ENCODE measurements at places on chromosomes 7 and 10. TPM values are rescaled to one million over a fixed set of nuclear protein-coding genes. Genes with fewer than 3 reads are reported as not detected.

- no peak for DNase-seq
Observed at GRCh38 chr10:103765168-103765567, 90.2 kb downstream of the SH3PXD2A start.

- no peak for DNase-seq
Observed at GRCh38 chr7:132666774-132667172, 90.5 kb upstream of the PLXNA4 start.

GRCh38 chr7:44767912-44768627 lies 19.4 kb downstream of the ZMIZ2 start:
- DNase-seq, result no peak

The UBE2D4 gene
- 27.6 TPM for polyA plus RNA-seq

The NOD1 gene
- 3.3 TPM for polyA plus RNA-seq

- no peak for DNase-seq
Observed at GRCh38 chr10:119693262-119693957, 32.4 kb upstream of the INPP5F start.

- DNase-seq, result no peak
Observed at GRCh38 chr7:141889321-141889720, 26.9 kb upstream of the OR9A4 start.

GRCh38 chr7:114190387-114190786 lies 224.2 kb upstream of the FOXP2 start:
- DNase-seq, result no peak

- DNase-seq, result peak; percentile 92
Observed at GRCh38 chr10:78756604-78757343, 312.0 kb upstream of the ZMIZ1 start.

DNA sequence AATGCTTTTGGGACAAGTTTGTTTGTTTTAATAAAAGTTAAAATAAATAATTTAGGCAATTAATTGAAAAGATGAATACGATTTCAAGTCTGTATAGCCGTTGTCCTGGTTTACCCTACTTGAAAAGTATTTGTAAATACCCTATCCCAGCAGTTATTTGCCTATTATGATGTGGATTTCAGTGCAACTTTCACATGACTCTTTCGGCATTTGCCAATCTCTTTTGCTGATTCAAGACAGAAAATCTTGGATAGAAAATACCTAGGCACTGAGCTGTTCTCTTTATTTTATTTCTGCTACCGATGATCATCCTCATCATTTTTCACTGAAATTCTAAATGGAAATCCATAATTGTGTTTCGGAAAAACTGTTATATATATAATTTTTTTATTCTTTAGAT lies 125.9 kb upstream of the FZD8 start:
- no peak for DNase-seq

DNA sequence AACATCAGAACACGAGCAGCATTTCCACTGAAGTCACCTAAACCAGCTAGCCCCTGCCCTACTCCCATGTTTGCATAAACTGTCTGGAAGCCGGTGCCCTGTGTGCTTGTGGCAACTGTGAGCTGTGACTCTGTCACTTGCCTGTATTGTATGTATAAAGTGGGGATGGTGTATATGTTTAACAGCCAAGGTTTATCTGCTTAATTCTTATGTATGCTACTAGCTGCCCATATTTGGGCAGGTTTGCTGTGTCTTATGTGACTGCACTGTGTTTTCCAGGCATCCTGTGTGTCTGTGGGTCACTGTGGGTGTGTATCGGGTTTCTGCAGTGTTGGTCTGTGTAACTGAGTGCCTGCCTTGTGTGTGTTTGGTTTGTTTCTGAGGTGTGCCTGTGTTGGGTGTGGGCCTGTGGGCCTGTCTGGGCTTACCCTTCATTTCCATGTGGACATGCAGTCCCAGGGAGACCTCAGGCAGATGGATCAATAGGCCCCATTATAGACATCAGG lies 9.3 kb downstream of the LBX1 start:
- DNase-seq, result no peak

The NYAP1 gene
- 0.10 TPM for polyA plus RNA-seq

The SFTPA1 gene
- polyA plus RNA-seq, result not detected

The OR13A1 gene
- polyA plus RNA-seq, result not detected

The IFIT1B gene
- polyA plus RNA-seq, result not detected

DNA sequence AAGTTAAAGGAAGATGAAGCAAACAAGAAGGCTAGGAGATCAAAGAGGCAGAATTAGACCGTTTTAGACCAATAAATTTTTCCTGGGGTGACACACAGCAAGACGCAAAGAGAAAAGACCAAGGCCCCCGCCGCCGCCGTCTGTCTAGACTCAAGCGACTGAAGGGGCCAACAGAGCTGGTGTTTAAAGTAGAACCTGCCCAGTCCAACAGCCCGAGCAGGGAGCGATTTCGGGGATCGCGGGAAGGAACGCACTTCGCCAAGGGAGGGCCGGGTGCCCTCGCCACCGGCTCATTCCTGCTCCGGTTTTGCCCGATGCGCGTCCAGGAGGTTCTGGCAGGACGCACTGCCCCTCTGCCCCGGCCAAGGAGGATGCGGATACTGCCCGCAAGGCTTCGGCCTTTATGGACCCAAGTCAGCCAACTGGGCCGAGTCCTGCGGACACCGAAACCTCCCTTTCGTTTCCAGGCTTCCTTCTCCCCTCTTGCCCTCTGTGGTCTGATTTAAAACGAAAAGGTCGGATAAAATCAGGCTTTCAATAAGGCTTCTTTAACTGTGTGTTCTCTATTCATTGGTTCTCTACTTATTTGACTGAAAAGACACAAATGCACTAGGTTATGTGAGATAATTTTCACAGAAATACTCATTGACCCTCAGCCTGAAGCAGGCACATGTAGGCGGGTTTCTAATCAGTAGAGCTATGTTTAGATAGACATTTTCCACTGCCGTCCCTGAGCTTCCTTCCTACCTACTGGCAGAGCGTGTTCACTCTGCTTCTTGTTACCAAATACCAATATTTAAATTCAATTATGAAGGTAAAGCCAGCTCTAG lies 2.2 kb upstream of the HOXA7 start:
- no peak for DNase-seq

DNA sequence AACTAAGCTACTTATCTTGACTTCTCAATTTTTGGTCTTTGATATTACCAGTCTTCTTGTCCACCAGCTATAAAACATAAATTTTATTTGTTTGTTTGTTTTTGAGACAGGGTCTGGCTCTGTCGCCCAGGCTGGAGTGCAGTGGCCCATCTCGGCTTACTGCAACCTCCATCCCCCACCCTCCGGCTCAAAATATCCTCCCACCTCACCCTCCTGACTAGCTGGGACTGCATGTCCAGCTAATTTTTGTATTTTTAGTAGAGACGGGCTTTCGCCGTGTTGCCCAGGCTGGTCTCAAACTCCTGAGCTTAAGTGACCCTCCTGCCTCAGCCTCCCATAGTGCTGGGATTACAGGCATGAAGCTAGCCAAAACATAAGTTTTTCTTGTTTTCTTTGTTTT lies 7.5 kb downstream of the MARCHF5 start:
- DNase-seq, result no peak

DNA sequence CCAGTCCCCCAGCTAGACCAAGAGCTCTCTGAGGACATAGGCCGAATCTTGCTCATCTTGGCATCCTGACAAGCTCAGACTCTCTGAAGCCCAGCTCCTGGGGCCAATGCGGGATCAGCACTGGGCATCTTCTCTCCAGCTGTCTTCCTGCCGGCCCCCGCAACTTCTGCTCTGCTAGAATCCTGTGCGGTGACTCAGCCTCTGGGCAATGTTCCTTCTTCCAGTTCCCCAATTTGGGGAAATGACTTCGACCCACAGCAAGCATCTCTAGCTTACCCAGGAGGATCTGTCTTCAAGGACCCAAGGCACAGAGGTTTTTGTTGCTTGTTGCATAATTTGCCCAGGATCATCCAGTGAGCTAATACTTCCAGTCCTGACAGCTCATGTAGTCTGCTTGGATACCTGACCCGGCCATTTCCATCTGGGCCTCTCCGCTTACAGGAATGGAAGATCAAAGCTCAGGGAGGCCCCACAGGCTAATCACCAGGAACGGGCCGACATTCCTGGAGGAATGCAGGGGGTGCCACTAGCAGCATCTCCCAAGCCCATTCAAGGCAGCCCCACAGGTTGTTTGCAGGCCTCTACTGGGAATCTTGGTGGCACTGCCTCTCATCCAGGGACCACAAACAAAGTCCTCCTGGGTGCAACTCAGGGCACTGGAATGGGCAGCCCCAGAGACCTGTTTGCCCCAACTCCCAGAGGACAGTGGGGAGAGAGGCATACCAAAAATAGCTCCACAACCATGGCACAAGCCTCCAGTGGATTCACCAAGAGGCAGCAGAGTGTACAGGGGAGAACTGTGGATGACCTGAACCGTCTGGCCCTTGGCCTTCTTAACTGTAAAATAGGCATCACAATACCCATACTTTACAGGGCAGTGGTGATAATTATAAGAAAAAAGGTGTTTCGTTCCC lies 151.9 kb downstream of the NEURL1 start:
- DNase-seq, result peak; percentile 95

The COA1 gene
- polyA plus RNA-seq, result 23.4 TPM

The PPP1R17 gene
- polyA plus RNA-seq, result not detected

The MALRD1 gene
- not detected for polyA plus RNA-seq

The ALDH18A1 gene
- polyA plus RNA-seq, result 110 TPM

DNA sequence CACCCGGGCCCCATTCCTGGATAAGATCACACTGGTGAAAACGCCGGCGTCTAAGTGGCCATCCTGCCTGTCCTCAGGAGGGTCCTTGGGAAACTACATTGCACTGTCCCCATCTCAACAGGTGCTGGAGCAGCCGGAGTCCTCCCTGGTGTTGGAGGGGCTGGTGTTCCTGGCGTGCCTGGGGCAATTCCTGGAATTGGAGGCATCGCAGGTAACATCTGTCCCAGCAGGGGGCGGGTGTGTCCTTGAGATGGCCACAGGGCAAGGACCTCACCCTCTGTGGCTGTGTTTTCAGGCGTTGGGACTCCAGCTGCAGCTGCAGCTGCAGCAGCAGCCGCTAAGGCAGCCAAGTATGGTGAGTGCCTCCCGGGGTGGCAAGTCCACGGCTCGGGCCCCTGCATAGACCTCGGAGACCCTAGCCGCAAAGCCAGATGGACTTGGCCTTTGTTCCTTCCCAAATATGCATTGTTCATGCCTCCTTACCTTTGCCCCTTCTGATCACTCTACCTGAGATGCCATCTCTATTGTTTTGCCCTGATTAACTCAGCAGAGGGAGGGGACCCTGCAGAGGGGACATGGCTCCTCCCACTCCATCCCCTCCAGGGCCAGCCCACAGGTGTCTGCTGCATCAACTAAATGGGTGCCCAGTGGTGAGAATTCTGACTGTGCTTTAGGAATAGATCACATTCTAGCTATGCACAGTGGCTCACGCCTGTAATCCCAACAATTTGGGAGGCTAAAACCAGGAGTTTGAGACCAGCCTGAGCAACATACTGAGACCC lies 23.8 kb downstream of the ELN start:
- no peak for DNase-seq

DNA sequence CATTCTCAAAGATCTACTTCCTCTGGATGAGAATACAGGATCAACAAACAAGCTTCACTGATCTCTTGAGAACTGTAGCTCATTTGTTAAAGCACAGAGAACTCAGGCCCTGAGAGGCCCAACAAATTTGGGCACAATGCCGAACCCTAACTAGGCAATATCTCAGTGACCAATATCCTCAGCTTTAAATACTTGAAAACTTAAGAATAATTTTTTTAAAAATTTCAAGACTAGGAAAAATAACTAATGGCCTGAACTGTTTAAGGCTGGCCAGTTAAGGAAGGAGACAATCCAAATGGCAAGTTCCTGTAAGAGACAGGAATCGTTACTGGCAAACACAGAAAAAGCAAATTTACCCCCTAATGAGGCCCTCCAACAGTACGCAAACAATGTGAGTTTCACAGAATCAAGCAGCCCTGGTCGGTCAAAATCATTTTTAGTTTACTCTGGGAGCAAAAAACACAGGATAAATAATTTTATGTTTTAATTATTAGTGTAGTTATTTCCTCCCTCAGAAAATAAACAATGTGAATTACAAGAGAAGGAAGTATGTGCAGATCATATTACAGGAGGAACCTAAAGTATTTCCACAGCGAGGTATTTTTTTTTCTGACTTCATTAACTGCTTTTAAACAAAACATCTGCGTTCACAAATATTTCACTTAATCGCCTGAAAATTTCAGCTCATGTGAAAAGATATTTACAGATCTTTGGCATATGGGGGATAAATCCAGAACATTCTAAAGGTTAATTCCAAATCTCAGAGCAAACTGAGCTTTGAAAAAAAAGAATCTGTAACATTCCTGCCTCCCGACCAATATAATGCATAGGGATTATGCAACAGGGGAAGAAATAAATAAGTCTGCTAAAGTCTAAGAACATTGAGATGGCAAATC lies 39.5 kb downstream of the NT5C2 start:
- no peak for DNase-seq

The ERV3-1 gene
- polyA plus RNA-seq, result 14.7 TPM

GRCh38 chr10:48684792-48685623 lies at the start of gene WDFY4:
WDFY4 (plus strand) TSS chr10:48684873; CDS start chr10:48709733, 24,860 bp downstream.
- no peak for DNase-seq

DNA sequence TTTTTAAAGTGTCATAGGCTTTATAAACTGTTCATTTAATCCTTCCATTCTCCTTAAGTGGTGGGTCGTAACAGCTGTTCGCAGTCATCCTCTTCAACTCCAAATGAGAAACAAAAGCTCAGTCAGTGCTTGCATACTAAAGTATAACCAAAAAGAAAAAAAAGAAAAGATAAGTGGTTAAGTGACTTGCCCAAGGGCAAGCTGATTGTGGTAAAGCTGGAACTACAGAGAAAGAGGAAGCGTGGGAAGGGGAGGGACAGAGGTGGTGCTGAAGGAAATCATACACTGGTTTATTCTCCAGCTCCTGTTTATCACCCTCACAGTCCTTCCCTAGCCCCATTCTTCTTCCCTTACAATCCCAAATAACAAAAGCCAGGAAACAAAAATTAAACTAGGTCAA lies 29.6 kb downstream of the IDE start:
- DNase-seq, result no peak

- no peak for DNase-seq
Observed at GRCh38 chr10:49768731-49769130, 6.6 kb upstream of the OGDHL start.

DNA sequence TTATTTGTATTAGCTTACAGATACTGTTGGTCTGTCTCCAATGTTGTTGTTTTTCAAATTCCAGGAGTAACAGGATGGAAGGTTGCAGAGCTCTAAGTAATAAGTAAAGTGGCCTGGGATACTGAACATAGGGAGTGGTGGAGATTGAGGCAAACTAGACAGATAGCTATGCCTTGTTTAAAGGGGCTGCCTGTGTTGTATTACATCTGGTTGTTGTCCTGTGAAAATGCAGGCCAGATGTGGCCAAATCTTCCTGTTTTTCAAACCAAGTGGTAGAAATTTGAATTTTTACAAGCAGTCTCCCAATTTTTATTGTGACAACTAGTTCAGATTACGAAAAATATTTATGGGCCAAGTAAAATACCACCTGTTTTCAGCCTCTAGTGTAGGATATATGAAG lies 33.5 kb downstream of the BICC1 start:
- DNase-seq, result no peak

The KCNIP2 gene
- polyA plus RNA-seq, result 0.43 TPM
